Mesenchymal stem cell (in vitro differentiated cells and primary cell): ENCODE measurements at places on chromosomes 3 and 15.
A peak's percentile ranks its signal among the peaks of the same experiment; 100 is the strongest.

DNA sequence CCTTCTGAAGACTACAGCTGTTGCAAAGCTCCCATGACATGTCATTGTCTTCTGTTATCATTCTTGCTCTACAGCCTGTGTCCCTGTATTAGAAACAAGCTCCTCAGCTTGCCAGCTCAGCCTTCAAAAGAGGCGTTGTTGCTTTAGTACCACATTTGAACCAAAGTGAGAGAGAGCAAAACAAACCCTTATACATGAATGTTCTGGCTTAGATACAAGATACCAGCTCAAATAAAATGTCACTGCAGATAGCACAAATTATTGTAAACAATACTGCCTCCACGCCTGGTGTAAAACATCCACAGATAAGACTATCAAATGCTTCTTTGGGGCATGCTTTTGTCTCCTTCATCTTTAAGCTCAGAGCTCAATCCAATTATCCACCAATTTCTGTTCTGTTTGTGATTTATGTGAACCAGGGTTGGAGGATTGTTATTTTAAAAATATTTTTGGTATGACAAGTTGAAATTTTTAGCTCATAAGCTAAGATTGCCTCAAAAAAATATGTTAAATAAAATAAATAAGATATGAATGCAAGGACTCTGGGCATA, 403.6 kb upstream of the CDIN1 start:
- H3K4me1 ChIP-seq: no peaks in the 10 kb centered on the region
- no peak overlapping the region for H3K4me3 ChIP-seq
- H3K27me3 ChIP-seq: no peaks in the 10 kb centered on the region

- no peak overlapping the region for H3K4me3 ChIP-seq
- peak overlapping the region; percentile 25 for H3K27ac ChIP-seq
- no peaks in the 10 kb centered on the region for H3K27me3 ChIP-seq
Measured at GRCh38 chr3:174949523-174949922, 90.4 kb downstream of the NAALADL2 start.

GRCh38 chr3:5343459-5343858, 156.0 kb downstream of the EDEM1 start:
- peak; percentile 43 for DNase-seq
- H3K4me1 ChIP-seq: no peaks in the 10 kb centered on the region
- H3K27ac ChIP-seq: no peak overlapping the region
- H3K27me3 ChIP-seq: no peaks in the 10 kb centered on the region
- H3K4me3 ChIP-seq: no peak overlapping the region
- no peaks in the 10 kb centered on the region for H3K36me3 ChIP-seq

- no peak overlapping the region for H3K4me3 ChIP-seq
- H3K4me1 ChIP-seq: no peaks in the 10 kb centered on the region
- no peaks in the 10 kb centered on the region for H3K36me3 ChIP-seq
- H3K27ac ChIP-seq: no peak overlapping the region
- peaks cover 8% of the 10 kb centered on the region for H3K27me3 ChIP-seq
Measured at GRCh38 chr15:75069301-75069925, 46.0 kb downstream of the PPCDC start.

GRCh38 chr3:182793663-182794454, 555 bp downstream of the ATP11B start:
- peaks cover 15% of the 10 kb centered on the region for H3K27me3 ChIP-seq
- H3K4me1 ChIP-seq: no peaks in the 10 kb centered on the region
- DNase-seq: peak; percentile 65
- H3K36me3 ChIP-seq: no peaks in the 10 kb centered on the region
- peak overlapping the region; percentile 100 for H3K4me3 ChIP-seq
- peak overlapping the region; percentile 18 for H3K27ac ChIP-seq

- DNase-seq: peak; percentile 36
- no peaks in the 10 kb centered on the region for H3K36me3 ChIP-seq
- H3K27me3 ChIP-seq: no peaks in the 10 kb centered on the region
Measured at GRCh38 chr15:95325763-95326404, 1004.6 kb upstream of the NR2F2 start.

DNA sequence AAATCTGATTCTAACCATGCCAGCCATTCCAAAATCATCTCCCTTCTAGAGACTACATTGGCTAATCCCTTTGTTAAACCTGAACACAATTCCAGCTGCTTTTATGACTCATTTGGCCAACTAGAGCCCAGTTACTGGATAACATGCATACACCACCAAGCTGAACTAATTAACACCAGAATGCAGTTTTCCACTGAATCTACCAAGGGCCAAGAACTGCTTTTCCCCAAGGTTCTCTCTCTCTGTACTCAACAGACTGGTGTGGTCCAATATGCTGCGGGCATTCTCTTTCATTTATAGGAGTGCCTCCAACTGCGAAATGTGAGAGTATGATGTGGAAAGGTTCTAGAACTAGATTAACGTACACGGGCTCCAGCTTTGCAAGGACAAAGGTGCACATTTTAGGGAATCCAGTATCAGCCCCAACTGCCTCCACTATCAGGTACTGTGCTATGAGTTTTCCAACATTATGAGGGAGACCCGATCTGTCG, 1.5 kb downstream of the CHSY1 start:
- peak overlapping the region; percentile 93 for H3K4me3 ChIP-seq
- H3K4me1 ChIP-seq: peaks cover 4% of the 10 kb centered on the region
- H3K27ac ChIP-seq: peak overlapping the region; percentile 65
- H3K36me3 ChIP-seq: peaks cover 9% of the 10 kb centered on the region
- no peaks in the 10 kb centered on the region for H3K27me3 ChIP-seq

DNA sequence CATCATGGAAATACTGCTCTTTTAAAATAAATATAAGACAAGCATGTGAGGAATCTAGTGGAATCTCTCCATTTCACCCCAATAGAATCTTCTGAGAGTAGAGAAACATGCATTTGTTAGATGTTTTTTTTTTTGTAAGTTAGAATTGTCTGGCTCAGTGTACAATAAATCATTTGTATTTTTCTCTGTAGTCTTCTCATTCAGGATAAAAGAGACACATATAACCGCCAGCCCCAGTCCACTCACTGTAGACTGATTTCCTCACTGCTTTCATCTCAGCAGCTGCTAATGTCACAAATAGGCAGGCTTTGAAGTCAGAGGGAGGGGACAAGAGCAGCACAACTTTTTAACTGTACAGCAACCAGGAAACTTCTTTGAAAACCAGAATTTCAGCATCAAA, 140.2 kb upstream of the RBMS3 start:
- no peaks in the 10 kb centered on the region for H3K4me1 ChIP-seq
- DNase-seq: peak; percentile 62
- peak overlapping the region; percentile 10 for H3K27ac ChIP-seq
- no peak overlapping the region for H3K4me3 ChIP-seq
- no peaks in the 10 kb centered on the region for H3K36me3 ChIP-seq

- no peak overlapping the region for H3K27ac ChIP-seq
- H3K27me3 ChIP-seq: no peaks in the 10 kb centered on the region
- DNase-seq: no peak
- no peaks in the 10 kb centered on the region for H3K36me3 ChIP-seq
Measured at GRCh38 chr3:64673159-64673715, 14.6 kb downstream of the ADAMTS9 start.

DNA sequence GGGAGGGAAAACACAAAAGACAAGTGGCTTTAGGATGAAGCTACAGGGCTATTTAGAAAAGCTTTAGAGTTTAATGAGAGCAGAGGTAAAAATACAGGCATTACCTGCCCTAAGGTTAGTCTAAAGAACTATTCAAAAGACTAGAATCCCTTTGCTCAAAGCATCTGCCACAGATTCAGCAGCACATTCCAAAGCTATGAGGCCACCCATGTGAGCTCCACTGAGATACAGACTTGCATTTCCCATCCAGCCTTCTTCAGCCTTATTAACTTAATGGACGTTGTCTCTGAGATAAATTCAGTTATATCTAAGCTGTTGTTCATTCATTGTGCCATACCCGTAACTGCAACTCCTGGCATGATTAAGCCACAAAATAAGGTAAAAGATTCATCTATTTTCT, 25.4 kb downstream of the CXCR6 start:
- H3K4me1 ChIP-seq: peaks cover 23% of the 10 kb centered on the region
- H3K36me3 ChIP-seq: peaks cover 87% of the 10 kb centered on the region
- H3K27ac ChIP-seq: no peak overlapping the region

DNA sequence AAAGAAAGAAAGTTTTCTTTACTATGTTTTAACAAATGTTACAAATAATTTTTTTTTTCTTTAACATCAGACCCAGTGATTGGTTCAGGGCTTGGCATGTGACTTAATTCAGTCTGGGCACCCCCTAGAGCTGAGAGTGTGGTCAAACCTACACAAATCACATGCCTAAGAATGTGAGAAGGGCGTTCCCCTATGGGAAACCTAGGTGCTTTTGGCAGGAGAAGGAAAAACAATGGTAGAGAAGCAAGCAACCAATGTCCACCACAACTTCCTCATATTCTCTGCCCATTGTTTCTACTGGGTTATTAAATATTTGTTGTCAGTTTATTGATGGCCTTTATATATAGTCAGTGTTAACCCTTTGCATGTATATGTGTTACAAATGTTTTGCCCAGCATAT, 21.4 kb upstream of the PIAS1 start:
- H3K4me3 ChIP-seq: no peak overlapping the region
- H3K27me3 ChIP-seq: peaks cover 9% of the 10 kb centered on the region
- H3K27ac ChIP-seq: no peak overlapping the region
- H3K36me3 ChIP-seq: no peaks in the 10 kb centered on the region
- DNase-seq: no peak

- H3K36me3 ChIP-seq: no peaks in the 10 kb centered on the region
- no peak for DNase-seq
- no peak overlapping the region for H3K27ac ChIP-seq
Measured at GRCh38 chr3:194001-194400, 2.6 kb upstream of the CHL1 start.

- no peak overlapping the region for H3K27ac ChIP-seq
- no peaks in the 10 kb centered on the region for H3K36me3 ChIP-seq
- peaks cover 53% of the 10 kb centered on the region for H3K27me3 ChIP-seq
- no peaks in the 10 kb centered on the region for H3K4me1 ChIP-seq
Measured at GRCh38 chr3:127417709-127418559, 130.1 kb upstream of the PRR20G start.

GRCh38 chr3:26279091-26279490, 343.5 kb upstream of the LRRC3B start:
- H3K36me3 ChIP-seq: no peaks in the 10 kb centered on the region
- no peak for DNase-seq
- H3K27ac ChIP-seq: no peak overlapping the region
- H3K4me3 ChIP-seq: no peak overlapping the region
- no peaks in the 10 kb centered on the region for H3K27me3 ChIP-seq
